Foreskin keratinocyte (primary cell): ENCODE measurements at places on chromosomes 1 and 21.

DNA sequence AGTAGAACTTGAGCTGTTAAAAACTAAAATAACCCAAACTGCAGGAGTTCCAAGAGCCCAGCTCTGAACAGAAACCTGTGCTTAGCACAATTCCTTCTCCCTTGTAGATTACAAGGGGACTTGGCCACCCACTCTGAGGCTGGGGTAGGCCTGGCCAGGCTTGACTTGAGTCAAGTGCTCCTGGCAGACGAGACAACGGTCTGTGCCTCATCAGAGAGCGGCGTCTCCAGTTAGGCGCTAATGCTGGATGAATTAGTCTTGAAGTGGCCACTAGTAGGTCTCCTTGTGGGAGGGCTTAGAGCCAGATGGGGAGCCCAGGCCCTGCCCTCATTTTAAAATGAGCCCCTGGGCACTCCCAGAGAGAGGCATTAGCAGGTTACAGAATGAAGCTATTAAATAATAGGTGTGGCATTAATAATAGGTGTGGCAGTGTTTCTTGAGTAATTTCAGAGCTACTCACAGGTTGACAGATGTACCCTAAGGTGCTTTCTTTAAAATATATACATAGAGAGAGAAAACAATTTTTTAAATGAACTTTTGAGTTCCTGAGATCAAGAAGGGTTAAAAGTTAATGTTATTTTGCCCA is 1.1 kb downstream of the EEIG2 start:
- DNase-seq: peak; percentile 36

DNA sequence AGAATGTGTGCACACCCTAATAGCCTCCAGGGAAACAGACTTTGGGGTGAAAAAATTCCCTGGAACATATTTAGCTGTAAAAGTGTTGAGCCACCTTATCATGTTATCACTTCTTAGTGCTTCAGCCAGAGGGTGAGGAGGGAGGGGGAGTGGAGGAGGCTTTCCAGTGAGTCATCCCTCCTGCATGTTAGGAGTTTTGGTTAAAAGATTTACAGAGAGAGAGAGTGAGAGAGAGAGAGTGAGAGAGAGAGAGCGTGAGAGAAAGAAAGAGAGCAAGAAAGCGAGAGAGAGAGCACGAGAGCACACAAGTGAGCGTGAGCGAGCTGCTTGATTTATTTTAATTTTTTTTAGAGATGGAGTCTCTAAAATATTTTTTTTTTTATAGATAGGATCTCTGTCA is 13.5 kb upstream of the CACNA1E start:
- DNase-seq: peak; percentile 94

DNA sequence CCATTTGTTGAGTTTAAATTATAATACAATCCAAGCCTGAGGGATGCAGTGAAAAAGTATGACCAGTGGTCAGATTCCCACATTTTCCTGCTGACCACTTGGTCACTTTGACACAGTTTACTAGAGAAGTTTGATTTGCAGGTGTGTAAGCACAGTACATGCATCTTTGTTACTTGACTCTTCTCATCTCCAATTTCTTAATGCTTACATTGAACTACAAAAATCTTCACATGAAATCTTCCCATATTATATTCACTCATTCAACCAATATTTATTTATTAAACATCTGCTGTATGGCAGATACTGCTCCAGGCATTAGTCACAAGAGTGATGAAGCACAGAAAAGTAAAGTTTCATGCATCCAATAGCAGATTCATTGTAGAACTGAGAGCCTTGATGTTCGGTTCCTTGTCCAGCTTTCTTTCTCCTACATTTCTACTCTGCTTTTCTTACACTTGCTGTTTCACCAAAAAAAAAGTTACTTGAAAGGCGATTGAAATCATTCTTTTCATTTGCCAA is 211.7 kb downstream of the NFIA start:
- DNase-seq: no peak

GRCh38 chr1:36284517-36284916 is 21.7 kb upstream of the SH3D21 start:
- no peak for DNase-seq

DNA sequence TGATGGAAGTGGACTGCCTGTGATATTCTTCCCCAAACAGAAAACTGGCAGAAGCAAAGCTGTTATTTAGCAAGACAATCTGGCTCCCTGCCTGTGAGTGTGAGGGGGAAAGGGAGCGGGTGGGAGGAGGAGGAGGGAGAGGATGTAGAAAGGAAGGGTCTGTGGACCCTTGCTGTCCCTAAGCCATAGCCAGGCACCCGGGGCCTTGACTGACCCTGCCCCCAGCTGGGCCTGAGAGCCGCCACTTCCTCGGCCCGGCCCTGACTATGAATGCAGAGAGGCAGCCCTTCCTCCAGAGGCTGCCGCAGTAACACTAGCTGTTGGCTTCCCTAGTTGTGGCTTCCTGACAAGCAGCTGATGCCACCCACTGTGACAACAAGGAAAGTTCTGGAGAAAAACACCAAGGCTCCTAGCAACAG is 13.9 kb downstream of the PLA2G2F start:
- no peak for DNase-seq

DNA sequence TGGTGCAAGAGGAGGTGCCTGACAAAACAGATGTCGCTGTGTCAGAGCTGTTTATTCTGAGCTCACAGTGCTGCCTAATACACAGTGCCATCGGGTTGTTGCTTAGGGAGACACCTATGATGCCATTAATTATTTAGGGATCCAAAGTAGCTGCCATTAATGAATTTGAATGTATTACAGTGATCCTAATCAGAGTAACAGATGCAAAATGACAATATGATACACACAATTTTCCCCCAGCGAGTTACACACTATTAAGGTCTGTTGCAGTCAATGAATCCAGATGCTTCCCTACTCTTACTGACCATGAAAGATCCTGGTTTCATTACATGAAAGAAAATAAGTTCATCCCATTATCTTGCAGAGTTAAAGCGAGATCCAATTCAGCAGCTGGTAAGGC is 91.3 kb downstream of the RWDD3 start:
- no peak for DNase-seq

- DNase-seq: no peak
Observed at GRCh38 chr21:15425049-15425448, 304.7 kb upstream of the USP25 start.

GRCh38 chr1:218475275-218475674 is 130.1 kb downstream of the TGFB2 start:
- DNase-seq: peak; percentile 49

DNA sequence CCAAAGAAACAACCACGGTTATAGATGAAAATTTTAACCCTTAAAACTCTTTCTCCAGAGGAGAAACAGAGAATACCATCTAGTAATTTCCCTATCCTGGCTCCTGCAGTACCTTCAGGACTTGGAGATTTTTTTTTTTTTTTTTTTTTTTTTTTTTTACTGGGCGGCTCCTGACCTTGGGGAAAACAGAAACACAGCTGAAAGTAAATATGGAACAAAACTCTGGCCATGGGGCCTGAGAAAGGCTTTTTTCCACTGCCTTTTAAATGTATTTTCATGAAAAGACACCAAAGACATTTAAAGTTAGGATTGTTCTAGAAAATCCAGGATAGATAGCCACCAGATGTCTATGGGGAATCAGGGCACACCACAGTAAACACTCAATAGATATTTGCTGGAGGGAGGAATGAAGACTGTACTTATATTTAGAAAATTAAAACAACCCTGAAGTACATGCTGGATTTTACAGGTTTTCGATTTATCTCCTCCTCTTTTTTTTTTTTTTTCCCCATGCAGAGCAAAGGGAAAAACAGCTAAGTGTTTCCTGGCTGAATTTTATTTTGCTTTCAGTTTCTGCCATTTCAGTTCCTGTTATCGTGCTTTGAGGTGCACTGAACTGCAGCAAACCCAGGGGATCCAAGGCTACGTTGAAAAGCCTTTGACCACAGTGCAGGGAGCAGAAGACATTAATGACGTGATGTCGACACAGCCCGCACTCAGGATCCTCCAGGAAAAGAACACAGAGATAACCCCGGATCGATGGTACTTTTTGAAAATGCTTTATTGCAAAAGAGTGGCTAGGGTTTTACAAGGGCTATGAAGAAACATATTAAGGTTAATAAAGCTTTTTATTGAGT is 35.7 kb upstream of the CNN3 start:
- no peak for DNase-seq

DNA sequence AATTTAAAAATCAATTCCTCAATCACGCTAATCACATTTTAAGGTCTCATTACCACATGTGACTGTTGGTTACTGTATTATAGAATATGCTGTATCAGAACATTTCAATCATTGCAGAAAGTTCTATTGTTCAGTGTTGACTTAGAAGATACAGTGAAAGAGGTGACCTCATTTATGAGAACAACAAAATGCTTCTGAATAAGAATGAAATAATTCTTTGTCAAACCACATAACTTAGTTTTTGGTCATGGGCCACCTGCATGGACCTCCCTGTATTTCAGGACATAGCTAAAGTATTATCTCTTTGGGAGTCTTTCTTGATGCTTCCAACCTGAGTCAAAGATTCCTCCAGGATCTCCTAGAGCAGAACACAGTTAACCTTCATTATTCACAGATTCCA is 22.3 kb downstream of the MFSD2A start:
- peak; percentile 91 for DNase-seq

- peak; percentile 72 for DNase-seq
Observed at GRCh38 chr1:56799605-56800400, 19.4 kb downstream of the FYB2 start.

DNA sequence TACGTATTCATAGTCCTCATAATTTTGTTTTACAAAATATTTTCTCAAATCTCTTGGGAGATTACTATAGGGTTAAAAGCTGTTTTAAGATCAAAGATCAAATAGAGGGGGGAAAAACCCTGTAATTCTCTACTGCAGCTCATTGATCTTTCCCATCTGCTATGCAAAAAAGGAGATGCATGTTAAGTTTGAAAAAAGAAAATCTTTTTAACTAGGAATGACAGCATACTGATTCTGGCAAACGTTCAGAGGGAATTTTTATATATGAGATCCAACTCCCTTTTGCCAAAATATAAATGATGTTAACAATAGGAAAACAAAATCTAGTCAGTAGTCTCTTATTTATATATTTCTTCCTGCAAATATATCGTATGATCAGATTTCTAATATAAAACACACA is 69.1 kb downstream of the SMYD3 start:
- DNase-seq: no peak

GRCh38 chr1:3459940-3460671 is 5.6 kb downstream of the ARHGEF16 start:
- DNase-seq: no peak

DNA sequence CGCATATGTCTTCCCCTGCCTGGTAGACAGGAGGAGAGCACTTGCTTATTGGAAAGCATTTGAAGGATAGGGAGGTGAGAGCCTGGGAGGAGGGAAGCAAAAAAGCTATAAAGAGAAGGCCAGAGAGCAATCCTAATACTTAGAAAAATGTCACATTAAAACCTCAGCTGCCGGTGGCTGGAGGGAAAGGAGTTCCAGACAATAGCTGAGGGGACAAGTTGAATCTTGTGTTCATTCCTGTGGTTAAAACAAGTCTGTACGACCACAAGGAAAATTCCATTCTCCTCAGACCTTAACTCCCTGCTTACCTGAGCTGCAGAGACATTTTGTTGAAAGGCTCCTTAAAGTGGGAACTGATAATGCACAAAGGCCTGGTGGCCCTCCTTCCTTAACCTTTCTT is 218.8 kb upstream of the CAMK1G start:
- DNase-seq: peak; percentile 98

DNA sequence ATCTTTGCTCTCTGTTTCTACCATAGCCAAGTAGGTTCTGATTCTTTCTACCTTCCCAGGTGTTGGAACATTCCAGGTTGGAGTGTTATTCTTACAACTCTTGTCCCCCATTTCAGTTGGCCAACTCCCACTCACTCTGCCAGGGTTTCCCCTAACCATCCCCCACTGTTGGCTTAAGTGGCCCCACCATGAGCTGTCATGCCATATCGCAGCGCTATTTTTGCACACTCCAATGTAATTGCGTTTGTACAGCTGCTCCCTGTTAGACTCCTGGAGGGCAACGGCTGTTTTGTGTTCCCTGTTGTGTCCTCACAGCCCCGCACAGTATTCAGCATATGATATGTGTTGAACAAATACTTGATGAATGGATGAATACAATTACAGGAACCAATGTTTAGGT is 117.7 kb upstream of the ETS2 start:
- DNase-seq: no peak

DNA sequence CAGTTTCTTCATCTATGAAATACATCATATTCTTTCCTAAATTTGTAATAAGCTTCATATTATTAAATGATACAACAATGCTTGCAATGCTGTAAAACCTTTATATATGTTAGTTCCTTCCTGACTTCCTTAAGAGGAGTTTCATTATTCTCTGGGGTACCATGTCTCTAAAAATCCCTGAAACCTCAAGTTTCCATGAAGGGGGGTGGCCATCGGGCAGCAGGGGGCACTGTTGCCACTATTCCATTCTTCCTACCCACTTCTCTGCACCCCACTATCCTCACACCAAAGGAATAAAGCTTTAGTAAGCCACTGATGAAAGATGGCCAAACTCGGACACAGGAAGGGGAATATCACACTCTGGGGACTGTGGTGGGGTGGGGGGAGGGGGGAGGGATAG is 9.0 kb upstream of the DMRTB1 start:
- no peak for DNase-seq

GRCh38 chr1:41524676-41525675 is 40.5 kb upstream of the EDN2 start:
- DNase-seq: no peak

DNA sequence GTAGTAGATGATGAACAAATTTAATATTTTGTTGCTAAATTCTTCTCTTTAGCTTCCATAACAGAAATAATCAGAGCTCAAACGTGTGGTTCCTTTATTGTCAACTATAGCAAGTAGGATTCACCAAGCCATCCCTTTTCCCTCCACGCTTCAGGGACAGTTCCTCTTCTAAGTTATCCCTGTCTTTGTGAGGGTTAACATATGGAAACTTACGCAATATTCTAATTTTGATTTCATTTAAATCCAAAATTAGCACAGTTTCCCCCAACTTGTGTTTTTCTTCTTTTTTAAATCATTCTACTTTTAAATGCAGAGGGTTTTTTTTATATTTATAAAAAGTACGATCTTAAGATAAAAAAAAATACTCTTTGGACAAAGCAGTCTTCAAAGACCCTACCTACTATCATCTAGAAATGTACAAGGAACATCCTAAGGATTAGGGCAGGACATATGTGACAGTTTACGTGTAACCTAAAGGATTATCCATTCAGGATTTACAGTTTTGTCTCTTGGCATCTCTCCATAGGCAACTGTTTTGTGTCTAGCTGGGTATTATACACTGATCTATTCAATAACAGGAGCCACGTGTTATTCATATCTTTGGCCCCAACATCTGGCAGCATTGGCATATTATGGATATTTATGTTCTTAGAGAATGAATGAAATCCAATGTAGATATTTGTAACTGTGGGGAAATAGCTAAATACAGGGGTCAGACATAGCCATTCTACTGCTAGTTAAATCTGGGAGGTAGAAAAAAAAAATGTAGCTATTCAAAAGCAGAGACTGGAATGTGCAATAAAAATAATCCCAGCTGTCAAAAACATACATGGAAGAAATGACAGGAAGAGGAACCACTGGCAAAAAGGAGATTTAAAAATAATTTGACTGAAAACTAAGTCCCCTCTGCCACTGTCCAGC is 272.9 kb downstream of the NEGR1 start:
- DNase-seq: no peak

GRCh38 chr1:233109096-233109495 is 158.7 kb downstream of the NTPCR start:
- DNase-seq: peak; percentile 75

- peak; percentile 89 for DNase-seq
Observed at GRCh38 chr1:201275253-201275666, 8.0 kb upstream of the PKP1 start.
